NAMALWA (cell line): ENCODE measurements at places on chromosomes 12 and 14.
A peak's percentile ranks its signal among the peaks of the same experiment; 100 is the strongest.

DNA sequence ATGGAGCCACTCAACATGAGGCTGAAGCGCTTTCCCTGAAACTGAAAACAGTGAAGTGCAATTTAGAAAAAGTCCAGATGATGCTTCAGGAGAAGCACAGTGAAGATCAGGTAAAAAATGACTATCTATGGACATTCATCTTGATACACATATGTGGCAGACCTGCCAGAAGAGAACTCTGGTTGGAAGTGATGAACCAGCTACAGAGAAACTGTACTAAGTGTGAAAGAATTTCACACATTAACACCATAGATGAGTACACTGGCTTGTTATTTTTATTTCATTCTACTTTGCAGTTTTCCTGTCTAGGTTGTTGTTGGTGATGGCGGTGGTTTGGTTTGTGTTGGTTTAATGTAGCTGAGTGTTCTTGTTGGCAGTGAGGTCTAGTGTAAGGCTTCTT, 174.7 kb downstream of the ESR2 start:
- no peak for DNase-seq

DNA sequence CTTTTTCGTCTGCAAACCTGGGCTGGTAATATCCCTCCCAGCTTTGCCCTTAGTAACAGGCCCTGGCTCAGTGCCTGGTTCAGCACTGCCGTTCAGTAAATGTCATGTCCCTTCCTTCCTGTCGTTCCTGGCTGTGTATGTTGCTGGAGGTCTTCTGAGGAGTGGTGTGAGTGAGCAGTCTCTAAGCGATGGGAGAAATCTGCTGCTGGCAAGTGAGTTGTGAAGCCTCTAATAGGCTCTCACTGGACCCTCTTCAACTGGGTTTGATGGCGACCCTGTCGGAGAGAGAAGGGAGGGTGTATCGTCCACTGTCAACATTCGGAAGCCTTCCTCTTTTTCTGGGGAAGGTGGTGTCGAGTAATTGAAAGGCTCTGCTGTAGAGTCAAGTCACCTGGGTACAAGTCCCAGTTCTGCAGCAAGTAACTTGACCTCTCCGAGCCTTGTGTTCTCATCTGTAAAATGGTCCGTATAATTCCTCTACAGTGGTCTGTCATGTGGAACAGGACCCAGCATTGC, 62.8 kb downstream of the HRK start:
- peak; percentile 73 for DNase-seq

GRCh38 chr14:64580467-64580866, 30.7 kb downstream of the PPP1R36 start:
- DNase-seq, result no peak

- DNase-seq, result no peak
Measured at GRCh38 chr14:89753828-89754412, 200.6 kb downstream of the EFCAB11 start.

DNA sequence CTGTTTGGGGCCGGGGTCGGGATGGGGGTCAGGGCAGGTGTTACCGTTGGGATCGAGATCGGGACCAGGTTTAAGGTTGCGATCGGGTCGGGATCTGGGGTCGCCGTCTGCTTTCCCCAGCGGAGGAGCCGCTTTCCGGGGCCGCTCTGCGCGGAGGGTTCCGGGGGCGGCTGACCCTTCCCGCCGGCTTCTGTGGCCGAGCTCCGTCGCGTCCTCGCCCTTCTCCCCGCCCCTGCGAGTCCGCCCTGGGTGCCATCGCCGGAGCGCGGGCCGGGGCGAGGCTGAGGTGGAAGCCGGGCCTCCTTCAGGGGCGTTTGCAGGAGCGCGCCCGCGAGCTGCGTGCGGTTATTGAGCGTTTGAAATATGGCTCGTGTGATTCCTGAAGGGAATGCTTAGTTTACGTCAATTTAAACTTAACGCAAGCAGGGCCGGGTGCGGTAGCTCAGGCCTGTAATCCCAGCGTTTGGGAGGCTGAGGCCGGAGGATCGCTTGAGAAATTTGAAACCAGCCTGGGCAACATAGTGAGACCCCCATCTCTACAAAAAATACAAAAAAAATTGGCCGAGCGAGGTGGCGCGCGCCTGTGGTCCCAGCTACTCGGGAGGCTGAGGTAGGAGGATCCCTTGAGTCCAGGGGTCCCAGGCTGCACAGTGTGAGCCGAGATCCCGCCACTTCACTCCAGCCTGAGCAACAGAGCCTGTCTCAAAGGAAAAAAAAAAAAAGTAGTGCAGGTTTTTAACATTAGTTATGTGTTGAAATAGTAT, 620 bp downstream of the PGAM5 start:
- peak; percentile 40 for DNase-seq

GRCh38 chr14:50191499-50191898, 39.9 kb downstream of the SOS2 start:
- peak; percentile 1 for DNase-seq

- DNase-seq, result no peak
Measured at GRCh38 chr14:35631071-35631805, 97.3 kb downstream of the INSM2 start.

GRCh38 chr14:104827177-104828055, 26.5 kb downstream of the ZBTB42 start:
- DNase-seq, result peak; percentile 78

DNA sequence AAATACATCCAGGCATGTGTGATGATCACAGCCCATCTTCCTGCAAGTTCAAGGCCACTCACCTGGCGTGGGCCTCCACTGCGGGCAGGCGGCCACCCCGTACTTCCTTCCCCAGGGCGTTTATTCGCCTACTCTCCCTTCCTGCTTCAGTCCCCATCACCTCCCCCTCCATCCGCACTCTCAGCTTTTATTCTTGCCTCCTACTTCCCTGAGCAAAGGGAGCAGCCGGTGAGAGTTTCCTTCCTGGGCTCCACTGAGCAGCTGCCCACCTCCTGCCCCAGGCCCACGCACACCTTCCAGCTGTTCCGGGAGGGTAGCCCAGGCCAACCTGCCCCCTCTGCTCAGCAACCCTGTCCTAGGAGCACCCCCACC, 4.1 kb downstream of the CYP46A1 start:
- no peak for DNase-seq

- DNase-seq, result no peak
Measured at GRCh38 chr12:112961536-112961935, 16.8 kb upstream of the OAS2 start.

DNA sequence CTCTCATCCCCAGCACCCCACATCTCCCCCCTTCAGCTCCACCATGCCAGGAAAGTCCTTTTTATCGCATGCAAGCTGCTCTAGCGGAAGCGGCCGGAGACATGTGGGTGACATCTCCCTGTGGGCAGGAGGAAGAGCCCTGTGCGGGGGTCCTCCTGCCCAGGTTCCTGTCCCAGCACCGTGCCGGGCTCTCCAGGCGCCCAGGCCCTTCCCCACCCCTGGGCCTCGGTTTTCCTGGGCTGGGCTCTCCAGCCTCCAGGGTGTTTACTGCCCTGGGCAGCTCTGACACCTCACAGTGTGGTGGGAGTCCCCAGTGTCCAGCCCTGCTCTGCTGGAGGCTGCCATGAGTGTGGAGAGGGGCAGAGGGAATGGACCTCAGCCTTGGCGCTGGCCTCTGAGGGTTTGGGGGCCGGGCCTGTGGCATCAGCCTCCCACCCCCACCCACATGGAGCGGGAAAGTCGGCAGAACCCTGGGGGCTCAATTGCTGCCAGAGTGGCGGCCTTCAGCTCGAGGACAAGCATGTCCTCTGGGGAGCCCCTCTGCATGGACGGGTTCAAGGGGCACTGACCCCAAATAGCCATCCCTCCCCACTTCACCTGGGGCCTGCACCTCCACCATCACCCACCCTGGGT, 16.9 kb downstream of the ASPG start:
- no peak for DNase-seq

GRCh38 chr12:11717519-11717961, 68.1 kb downstream of the ETV6 start:
- no peak for DNase-seq

DNA sequence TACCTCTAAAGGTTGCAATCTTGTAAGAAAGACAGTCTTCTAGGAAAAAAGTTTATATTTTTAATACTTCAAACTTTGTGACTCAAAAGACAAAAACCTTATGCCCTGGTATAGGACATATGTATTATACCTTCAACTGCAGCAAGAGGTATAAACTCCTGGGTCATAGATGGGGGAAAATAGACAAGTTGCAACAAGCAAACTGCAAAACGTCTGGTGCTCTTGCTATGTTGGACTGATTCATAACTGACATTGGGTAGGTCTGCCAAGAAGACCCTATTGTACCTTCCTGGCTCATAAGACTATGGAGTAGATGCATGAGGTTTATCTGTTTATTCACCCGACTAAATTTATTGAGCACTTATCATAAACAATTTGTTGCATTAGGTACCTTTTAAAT, 40.9 kb downstream of the BEST3 start:
- no peak for DNase-seq

- DNase-seq, result peak; percentile 9
Measured at GRCh38 chr14:104891664-104892530, 26.8 kb downstream of the CEP170B start.

- DNase-seq, result no peak
Measured at GRCh38 chr14:34797747-34798583, 77.2 kb downstream of the BAZ1A start.
